ENCODE measurements at places on chromosomes 13 and 19.
A peak's percentile ranks its signal among the peaks of the same experiment; 100 is the strongest.

DNA sequence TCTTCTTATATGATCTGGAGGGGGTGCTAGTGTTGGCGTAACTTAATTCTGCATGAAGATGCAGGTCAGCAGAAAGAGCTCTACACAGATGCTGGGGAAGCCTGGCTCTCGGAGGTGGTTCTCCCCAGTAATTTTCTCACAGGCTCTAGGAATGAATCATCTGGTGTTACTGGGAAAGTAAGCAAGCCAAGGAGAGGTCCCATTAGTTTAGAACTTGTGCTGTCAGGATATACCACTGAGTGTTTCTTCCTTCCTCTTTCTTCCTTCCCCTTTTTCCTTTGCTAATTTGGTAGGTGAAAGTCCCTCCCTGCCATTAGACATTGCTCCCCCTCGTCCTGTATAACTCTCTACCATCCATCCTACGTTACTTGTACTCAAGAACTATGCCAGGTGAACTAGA, 68.3 kb downstream of the ATP8A2 start:
- H3K27me3 ChIP-seq = no peaks in the 10 kb centered on the region
- H3K27ac ChIP-seq = no peak overlapping the region
- DNase-seq = no peak
- H3K36me3 ChIP-seq = no peaks in the 10 kb centered on the region
- H3K4me3 ChIP-seq = no peak overlapping the region

GRCh38 chr19:29193155-29193554, 19.8 kb downstream of the UQCRFS1 start:
- H3K27ac ChIP-seq = no peak overlapping the region
- no peaks in the 10 kb centered on the region for H3K27me3 ChIP-seq
- no peak overlapping the region for H3K4me3 ChIP-seq

GRCh38 chr19:28977826-28978225, 235.1 kb downstream of the UQCRFS1 start:
- H3K27me3 ChIP-seq = no peaks in the 10 kb centered on the region
- no peaks in the 10 kb centered on the region for H3K36me3 ChIP-seq
- H3K4me1 ChIP-seq = no peaks in the 10 kb centered on the region
- no peak overlapping the region for H3K4me3 ChIP-seq

DNA sequence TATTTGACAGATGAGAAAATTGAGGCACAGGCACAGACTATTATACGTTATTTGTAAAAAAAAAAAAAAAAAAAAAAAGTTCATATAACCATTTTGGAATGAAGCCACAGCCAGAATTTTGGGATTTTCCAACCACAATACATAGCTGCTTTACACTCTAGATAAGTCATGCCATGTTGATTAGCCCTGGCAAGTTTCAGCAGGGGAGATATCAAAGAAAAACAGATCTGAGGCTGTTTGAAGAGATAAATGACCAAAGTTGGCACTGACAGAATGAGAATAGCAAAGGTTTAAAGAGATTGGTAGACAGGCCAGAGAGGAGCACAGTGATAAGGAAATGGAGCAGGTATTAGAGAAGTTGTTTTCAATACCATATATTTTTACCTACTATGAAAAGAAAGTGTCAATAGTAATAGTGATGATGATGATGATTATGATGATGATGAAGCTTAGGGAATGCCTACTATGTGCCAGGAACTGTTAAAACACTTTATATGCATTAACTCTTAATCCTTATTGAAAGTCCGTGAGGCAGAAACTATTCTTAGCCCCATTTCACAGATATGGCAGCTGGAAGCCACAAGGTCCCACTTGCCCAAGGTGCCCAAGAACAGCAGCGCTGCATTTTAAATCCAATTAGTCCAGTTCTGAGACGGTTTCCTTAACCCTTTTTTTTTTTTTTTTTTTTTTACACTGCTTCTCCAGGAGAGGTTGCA, 105.5 kb downstream of the MBNL2 start:
- no peaks in the 10 kb centered on the region for H3K36me3 ChIP-seq
- peak overlapping the region; percentile 56 for H3K27ac ChIP-seq
- no peak for DNase-seq
- no peaks in the 10 kb centered on the region for H3K27me3 ChIP-seq
